Activated CD4-positive, CD25-positive, alpha-beta regulatory T cell treated with anti-CD3 and anti-CD28 coated beads, Interleukin-2, amount 50 U/mL, for 72 hours (primary cell): ENCODE measurements at places on chromosomes 16 and 17.

GRCh38 chr17:68771867-68772515 lies 170.8 kb upstream of the FAM20A start:
- DNase-seq, result no peak

- peak; percentile 44 for DNase-seq
These were observed 6.9 kb downstream of the PLLP start for GRCh38 chr16:57277586-57277985.

- no peak for DNase-seq
These were observed 558.9 kb upstream of the HSBP1 start for GRCh38 chr16:83248735-83249463.

DNA sequence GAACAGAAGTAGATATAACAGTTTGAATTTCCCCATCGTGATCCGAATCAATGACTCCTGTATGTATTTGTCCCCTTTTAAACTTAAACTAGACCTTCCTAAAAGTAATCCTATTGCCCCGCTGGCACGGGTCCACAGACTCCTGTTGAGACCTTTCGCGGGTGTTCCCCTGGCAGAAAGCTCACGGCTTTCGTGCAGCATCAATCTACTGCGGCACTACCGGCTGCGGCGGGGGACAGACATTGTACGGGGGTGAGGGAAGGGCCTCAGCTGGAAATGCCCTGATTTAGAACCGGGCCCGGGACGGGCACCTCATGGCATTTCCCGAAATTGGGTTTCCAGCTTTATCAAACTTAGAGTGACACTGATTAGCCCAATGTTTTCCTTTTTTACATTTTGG lies 14.6 kb downstream of the IL32 start:
- no peak for DNase-seq

DNA sequence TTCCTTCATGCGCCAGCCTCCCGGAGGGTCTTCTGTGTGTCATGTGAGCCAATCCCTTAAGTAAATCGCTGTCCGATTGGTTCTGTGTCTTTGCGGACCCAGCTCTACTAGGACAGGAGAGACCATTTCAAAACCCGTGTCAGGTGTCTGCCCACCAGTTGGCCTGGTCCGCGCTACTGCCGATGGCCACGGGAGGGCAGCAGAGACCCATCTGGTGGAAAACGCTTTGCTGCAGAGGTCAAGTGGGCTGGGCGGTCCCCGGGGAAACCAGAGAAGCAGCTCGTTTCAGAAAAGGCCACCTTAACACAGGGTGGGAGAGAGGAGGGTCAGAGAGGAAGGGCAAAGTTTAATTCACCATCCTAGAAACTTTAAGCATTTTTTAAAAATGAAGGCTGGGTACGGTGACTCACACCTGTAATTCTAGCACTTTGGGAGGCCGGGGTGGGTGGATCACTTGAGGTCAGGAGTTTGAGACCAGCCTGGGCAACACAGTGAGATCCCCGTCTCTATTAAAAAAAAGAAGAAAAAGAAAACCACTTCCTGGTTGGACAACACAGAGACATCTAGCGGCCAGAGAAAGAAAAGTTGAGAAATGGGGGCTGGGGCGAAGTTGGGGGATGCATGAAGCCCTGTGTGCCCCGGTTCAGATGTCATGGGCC lies 2.8 kb upstream of the CIBAR2 start:
- peak; percentile 89 for DNase-seq

- DNase-seq, result no peak
These were observed 68.8 kb upstream of the RCVRN start for GRCh38 chr17:9973669-9974447.
